ENCODE measurements at places on chromosomes 7 and 10. TPM values are rescaled to one million over a fixed set of nuclear protein-coding genes. Genes with fewer than 3 reads are reported as not detected.

The GPR26 gene
- not detected for polyA plus RNA-seq

The SHOC2 gene
- 23.0 TPM for polyA plus RNA-seq

The TMEM236 gene
- polyA plus RNA-seq, result 0.51 TPM

The WNT8B gene
- polyA plus RNA-seq, result not detected

The MSMB gene
- 11.0 TPM for polyA plus RNA-seq

The OPN1SW gene
- polyA plus RNA-seq, result 0.80 TPM

The ELFN1 gene
- polyA plus RNA-seq, result 5.5 TPM

The ANXA8 gene
- 296 TPM for polyA plus RNA-seq

The CALD1 gene
- polyA plus RNA-seq, result 406 TPM

DNA sequence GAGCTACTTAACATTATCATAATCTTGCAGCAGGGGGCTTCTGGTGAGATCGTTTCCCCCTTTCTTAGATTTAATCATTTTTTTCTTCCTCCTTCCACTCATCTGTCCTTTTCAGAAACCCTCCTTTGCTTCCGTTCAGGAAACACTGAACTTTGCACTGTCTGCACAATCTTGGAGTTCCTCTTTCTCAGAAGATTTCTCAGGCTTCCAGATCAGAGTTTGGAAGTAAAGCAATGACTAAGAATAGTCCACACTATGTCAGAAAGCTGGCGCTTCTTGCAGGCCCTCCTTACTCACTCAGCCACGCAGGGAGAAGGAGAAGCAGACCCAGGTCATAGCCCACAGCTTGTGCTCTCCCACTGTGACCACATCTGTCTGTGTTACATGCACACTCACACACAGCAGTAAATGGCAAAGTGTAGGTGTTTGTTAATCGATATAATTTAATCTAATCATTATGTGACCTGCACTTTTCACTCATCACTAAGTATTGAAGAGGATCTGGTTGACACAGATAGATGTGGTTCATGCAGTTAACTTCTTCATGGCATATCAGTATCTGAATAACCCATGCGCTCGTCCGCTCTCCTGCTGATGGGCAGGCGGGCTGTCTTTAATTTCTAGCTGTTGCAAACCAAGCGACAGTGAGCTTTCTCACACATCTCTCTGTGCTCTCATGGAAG is 30.2 kb downstream of the ALOX5 start:
- DNase-seq, result no peak
- H3K27ac ChIP-seq, result no peak overlapping the region
- no peaks in the 10 kb centered on the region for H3K36me3 ChIP-seq
- no peaks in the 10 kb centered on the region for H3K27me3 ChIP-seq
- H3K4me3 ChIP-seq, result no peak overlapping the region

DNA sequence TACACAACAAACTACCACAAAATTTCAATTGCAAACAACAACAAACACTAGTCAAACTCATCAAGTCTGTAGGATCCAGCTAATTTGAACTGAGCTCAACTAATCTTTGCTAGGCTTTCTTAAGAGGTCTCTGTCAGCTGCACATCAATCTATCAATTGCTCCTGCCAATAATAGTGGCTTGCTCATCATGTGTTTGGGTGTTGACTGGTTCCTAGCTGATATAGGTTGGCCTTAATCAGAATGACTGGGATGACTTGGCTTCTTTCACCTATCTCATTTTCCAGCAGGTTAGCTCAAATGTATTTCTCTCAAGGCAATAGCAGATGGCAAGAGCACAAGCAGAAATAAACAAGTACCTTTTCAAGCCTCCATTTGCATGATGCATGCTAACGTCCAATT is 370.3 kb upstream of the NFE2L3 start:
- H3K36me3 ChIP-seq, result no peaks in the 10 kb centered on the region
- peaks cover 6% of the 10 kb centered on the region for H3K4me1 ChIP-seq
- no peak overlapping the region for H3K27ac ChIP-seq
- no peaks in the 10 kb centered on the region for H3K27me3 ChIP-seq
- H3K4me3 ChIP-seq, result no peak overlapping the region

GRCh38 chr7:8260871-8261694 is 884 bp downstream of the ICA1 start:
- H3K4me1 ChIP-seq, result no peaks in the 10 kb centered on the region
- H3K27me3 ChIP-seq, result peaks cover 3% of the 10 kb centered on the region
- H3K27ac ChIP-seq, result peak overlapping the region; percentile 100
- peak overlapping the region; percentile 34 for H3K4me3 ChIP-seq
- DNase-seq, result peak; percentile 62
- H3K36me3 ChIP-seq, result no peaks in the 10 kb centered on the region

- no peaks in the 10 kb centered on the region for H3K4me1 ChIP-seq
- H3K4me3 ChIP-seq, result no peak overlapping the region
- peaks cover 15% of the 10 kb centered on the region for H3K27me3 ChIP-seq
- no peak for DNase-seq
- H3K36me3 ChIP-seq, result no peaks in the 10 kb centered on the region
These were observed 332.3 kb downstream of the DNAJB6 start for GRCh38 chr7:157668884-157669767.
